ENCODE measurements at places on chromosomes 4 and X. TPM values are rescaled to one million over a fixed set of nuclear protein-coding genes. Genes with fewer than 3 reads are reported as not detected.

GAGE12J gene
- not detected for total RNA-seq

CCDC149 gene
- total RNA-seq, result 5.3 TPM

DNA sequence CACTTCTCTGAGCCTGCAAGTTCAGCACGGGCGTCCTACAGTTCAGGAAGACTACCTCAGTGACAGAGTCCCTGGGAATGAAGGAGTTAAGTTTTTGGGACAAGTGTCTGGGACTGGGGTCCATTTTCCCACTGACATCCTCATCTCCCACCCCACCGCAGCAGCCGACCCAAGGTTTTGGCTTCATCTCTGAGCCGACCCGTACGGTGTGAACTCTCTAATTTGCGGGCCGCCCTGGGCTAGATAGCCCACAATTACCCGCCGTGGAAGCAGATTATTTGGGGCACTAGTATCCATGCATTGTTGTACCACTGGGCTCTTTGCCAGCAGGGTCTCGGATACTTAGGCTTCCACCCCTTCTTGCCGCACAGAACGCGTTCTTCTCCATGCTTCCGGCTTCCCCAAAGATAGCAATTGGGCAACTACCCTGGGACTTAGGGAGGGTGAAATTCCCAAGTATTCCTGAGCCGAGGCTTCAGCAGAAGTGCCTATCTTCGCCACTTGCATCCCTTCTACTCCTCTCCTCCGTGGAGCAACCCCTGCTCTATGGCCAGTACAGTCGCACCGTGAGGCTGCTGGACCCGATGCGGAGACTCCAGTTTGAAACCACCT lies 2.4 kb downstream of the IL1RAPL2 start:
- no peaks in the 10 kb centered on the region for H3K36me3 ChIP-seq
- H3K27ac ChIP-seq, result no peak overlapping the region
- H3K27me3 ChIP-seq, result peaks cover 43% of the 10 kb centered on the region
- no peaks in the 10 kb centered on the region for H3K4me1 ChIP-seq
- no peak overlapping the region for H3K4me3 ChIP-seq
- DNase-seq, result no peak

GRCh38 chr4:88696630-88697029 lies 999 bp downstream of the NAP1L5 start:
- peak overlapping the region; percentile 6 for H3K27ac ChIP-seq
- H3K4me3 ChIP-seq, result no peak overlapping the region
- no peaks in the 10 kb centered on the region for H3K27me3 ChIP-seq
- no peaks in the 10 kb centered on the region for H3K4me1 ChIP-seq
- no peak for DNase-seq
- H3K36me3 ChIP-seq, result no peaks in the 10 kb centered on the region

GRCh38 chrX:15151267-15152186 lies 118.4 kb downstream of the ASB9 start:
- DNase-seq, result no peak
- H3K27ac ChIP-seq, result no peak overlapping the region
- H3K36me3 ChIP-seq, result no peaks in the 10 kb centered on the region
- H3K27me3 ChIP-seq, result peaks cover 35% of the 10 kb centered on the region

DNA sequence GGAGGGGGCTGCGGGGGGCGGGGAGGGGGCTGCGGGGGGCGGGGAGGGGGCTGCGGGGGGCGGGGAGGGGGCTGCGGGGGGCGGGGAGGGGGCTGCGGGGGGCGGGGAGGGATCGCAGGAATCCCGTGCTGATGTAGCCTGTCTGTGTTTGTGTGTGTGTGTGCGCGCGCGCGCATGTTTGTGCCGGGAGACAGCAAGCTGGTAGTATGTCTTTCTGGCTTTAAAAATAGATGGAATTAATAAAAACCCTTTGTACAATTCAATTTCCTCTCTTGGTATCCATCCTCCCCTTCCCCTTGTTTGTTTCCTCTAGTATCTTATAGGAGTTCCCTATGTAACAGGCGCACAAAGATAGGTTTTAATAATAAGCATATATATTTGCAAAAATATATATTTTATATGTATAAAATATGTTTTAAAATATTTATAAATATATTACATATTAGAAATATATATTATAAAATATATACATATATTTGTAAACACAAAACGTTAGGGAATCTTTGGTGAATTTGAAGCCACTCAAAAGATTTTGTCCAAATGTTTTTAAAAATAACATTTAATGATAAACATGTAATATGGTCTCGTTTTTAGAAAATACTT lies 782 bp downstream of the ARHGAP24 start:
- H3K36me3 ChIP-seq, result no peaks in the 10 kb centered on the region
- no peak for DNase-seq
- no peaks in the 10 kb centered on the region for H3K27me3 ChIP-seq
- H3K4me1 ChIP-seq, result no peaks in the 10 kb centered on the region
- H3K4me3 ChIP-seq, result peak overlapping the region; percentile 28
- H3K27ac ChIP-seq, result no peak overlapping the region

MAGED4 gene
- total RNA-seq, result 8.0 TPM
